ENCODE measurements at places on chromosomes 5 and 9. TPM values are rescaled to one million over a fixed set of nuclear protein-coding genes. Genes with fewer than 3 reads are reported as not detected.

Gene LVRN
- 0.32 TPM for polyA plus RNA-seq

Gene OR13J1
- polyA plus RNA-seq: not detected

Gene SNCAIP
- 7.4 TPM for polyA plus RNA-seq

Gene FAM221B
- polyA plus RNA-seq: 0.05 TPM

Gene IL4
- 0.59 TPM for polyA plus RNA-seq

Gene RARS1
- polyA plus RNA-seq: 42.1 TPM

Gene SAXO1
- polyA plus RNA-seq: 0.02 TPM

Gene S100Z
- polyA plus RNA-seq: 1.6 TPM

Gene SPTAN1
- 136 TPM for polyA plus RNA-seq

Gene IL33
- 14.5 TPM for polyA plus RNA-seq

Gene FABP6
- 64.3 TPM for polyA plus RNA-seq

Gene NUDCD2
- 14.9 TPM for polyA plus RNA-seq

Gene SLCO6A1
- polyA plus RNA-seq: 0.37 TPM

Gene NCBP1
- 20.3 TPM for polyA plus RNA-seq

Gene PRRT1B
- polyA plus RNA-seq: not detected

Gene PCDHA10
- polyA plus RNA-seq: 0.02 TPM

Gene PCDHGA4
- 0.11 TPM for polyA plus RNA-seq

Gene PKN3
- 10.4 TPM for polyA plus RNA-seq

Gene INSL4
- polyA plus RNA-seq: 0.18 TPM

Gene STPG3
- polyA plus RNA-seq: 0.43 TPM

Gene ACTBL2
- 0.07 TPM for polyA plus RNA-seq

Gene GPR151
- polyA plus RNA-seq: 0.07 TPM

Gene RXRA
- 20.4 TPM for polyA plus RNA-seq

Gene KCNMB1
- polyA plus RNA-seq: 2.9 TPM

Gene TMCO6
- 18.4 TPM for polyA plus RNA-seq

Gene ZNF474
- polyA plus RNA-seq: 0.50 TPM

Gene ROR2
- 7.1 TPM for polyA plus RNA-seq

Gene LRRTM2
- 0.23 TPM for polyA plus RNA-seq

Gene PCDHA9
- not detected for polyA plus RNA-seq

Gene SAPCD2
- polyA plus RNA-seq: 0.87 TPM

Gene ARHGEF28
- 7.4 TPM for polyA plus RNA-seq

Gene DNAH5
- polyA plus RNA-seq: 0.25 TPM

Gene CCL19
- 588 TPM for polyA plus RNA-seq

Gene SMC5
- 17.8 TPM for polyA plus RNA-seq

Gene SRP19
- polyA plus RNA-seq: 165 TPM

Gene SCGB3A2
- polyA plus RNA-seq: 1.6 TPM

Gene PRUNE2
- 2.0 TPM for polyA plus RNA-seq

Gene ENTREP1
- polyA plus RNA-seq: 16.1 TPM

Gene TMEM174
- 0.02 TPM for polyA plus RNA-seq

Gene SLC27A4
- polyA plus RNA-seq: 20.7 TPM

Gene ANKRD34B
- 0.59 TPM for polyA plus RNA-seq

Gene GPX8
- 4.1 TPM for polyA plus RNA-seq

Gene SPATA31C1
- polyA plus RNA-seq: not detected

Gene CDH18
- 0.05 TPM for polyA plus RNA-seq

Gene ZDHHC11B
- 2.2 TPM for polyA plus RNA-seq

Gene ITGA2
- polyA plus RNA-seq: 3.5 TPM

Gene LSM11
- polyA plus RNA-seq: 1.8 TPM

Gene COL23A1
- polyA plus RNA-seq: 2.6 TPM

Gene ZNF483
- 1.1 TPM for polyA plus RNA-seq

Gene WASHC1
- 70.1 TPM for polyA plus RNA-seq

Gene OR1B1
- not detected for polyA plus RNA-seq

Gene SPATA31D4
- 0.05 TPM for polyA plus RNA-seq

Gene FOXI1
- 1.3 TPM for polyA plus RNA-seq

Gene GRXCR2
- 0.05 TPM for polyA plus RNA-seq

Gene GLRA1
- polyA plus RNA-seq: not detected

Gene NKD2
- polyA plus RNA-seq: 12.4 TPM

Gene ANKRD18A
- polyA plus RNA-seq: 9.2 TPM

Gene SGTB
- 6.7 TPM for polyA plus RNA-seq

Gene CCDC180
- 9.6 TPM for polyA plus RNA-seq
